ENCODE measurements at places on chromosomes 5 and 9.

DNA sequence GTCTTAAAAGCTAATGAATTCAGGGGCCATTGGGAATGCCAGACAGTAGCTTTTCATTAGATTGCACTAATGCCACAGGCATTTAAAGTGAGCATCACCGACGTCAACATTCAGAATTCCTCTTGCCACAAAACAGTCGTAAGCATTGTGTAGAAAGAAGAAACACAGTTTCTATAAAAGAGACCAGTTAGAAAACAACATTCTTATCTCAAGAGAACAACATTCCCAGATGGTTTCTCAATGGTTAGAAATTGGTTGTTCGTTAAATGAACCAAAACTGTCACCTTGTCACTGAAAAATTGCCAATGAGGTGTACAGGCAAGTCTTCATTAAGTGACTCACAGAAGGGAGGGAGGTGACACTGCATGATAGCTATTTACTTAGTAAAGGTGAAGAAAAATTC, 401.6 kb upstream of the PRR16 start:
- no peak for DNase-seq

DNA sequence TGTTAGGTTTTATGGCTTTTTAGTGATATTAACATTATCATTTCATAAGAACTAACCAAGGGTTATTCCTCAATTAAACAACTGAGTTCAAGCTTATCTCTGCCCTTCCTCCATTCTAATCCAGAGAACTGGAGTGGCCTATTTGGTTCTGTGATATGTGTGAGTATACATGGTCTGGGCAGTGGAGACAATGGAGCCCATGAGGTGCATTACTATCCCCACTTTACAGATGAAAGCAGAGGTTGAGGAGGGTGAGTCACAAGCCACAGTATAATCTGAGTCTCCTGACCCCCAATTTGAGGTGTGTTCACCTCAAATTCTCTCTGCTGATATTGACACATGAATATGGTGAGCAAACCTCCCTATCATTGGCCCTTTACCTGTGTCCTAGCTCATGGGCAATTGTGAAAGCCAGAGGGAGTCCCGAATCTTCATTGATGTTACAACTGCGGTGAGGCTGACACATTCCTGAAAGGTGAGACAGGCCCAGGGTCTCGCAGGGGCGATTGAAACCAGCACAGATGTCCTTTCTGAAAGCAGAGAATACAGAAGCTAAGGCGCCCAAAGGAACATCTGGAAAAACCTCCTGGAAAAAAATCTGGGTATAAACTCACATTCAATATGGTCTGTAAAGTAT, 217.2 kb downstream of the TARS1 start:
- DNase-seq, result no peak

GRCh38 chr5:145718956-145719355, 116.2 kb downstream of the PRELID2 start:
- DNase-seq, result no peak

DNA sequence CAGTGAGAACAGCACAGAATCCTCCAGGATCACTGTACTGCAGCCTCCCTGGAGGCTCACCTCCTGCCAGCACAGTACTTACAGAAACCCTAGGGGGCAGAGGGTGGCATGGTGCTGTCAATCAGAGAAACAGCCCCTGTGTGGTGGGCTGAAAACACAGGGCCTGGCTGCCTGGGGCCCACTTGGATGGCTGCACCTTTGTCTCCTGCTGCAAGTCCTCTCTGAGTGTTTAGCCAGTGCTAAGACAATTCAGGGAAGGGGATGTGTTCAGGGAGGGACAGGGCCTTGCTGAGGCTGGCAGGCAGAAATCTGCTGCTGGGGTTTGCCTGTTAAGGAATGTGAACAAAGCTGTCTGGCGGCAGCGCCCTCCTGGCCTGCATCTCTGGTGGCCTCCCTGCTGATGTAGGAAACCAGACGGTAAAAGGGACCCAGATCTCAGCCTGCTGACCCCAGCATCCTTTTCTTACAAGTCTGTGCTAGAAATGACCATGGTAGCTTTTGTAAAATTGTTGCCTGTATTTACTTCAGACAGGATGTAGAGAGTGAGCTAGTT, 39.5 kb downstream of the PRRC2B start:
- no peak for DNase-seq

- DNase-seq, result peak; percentile 3
These were observed 75.1 kb downstream of the CTSL start for GRCh38 chr9:87801013-87801412.

DNA sequence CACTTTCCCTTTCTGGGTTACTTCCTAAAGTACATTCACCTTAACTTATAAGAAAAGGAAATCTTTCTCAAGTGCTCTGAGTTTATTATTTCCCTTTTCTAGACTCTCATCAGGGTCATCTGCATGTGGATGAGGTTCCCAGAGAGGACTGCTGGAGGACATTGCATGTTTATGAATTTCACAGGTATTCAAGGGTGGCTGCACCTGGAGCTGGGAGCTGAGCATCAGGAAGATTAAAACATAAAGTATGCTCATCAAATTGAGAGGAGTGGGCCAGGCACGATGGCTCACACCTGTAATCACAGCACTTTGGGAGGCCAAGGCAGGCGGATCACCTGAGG, 34.7 kb upstream of the PLIN2 start:
- no peak for DNase-seq

GRCh38 chr5:61600945-61601511, 269.0 kb downstream of the ZSWIM6 start:
- DNase-seq, result no peak

GRCh38 chr5:94316916-94317838, 301.2 kb downstream of the KIAA0825 start:
- no peak for DNase-seq

DNA sequence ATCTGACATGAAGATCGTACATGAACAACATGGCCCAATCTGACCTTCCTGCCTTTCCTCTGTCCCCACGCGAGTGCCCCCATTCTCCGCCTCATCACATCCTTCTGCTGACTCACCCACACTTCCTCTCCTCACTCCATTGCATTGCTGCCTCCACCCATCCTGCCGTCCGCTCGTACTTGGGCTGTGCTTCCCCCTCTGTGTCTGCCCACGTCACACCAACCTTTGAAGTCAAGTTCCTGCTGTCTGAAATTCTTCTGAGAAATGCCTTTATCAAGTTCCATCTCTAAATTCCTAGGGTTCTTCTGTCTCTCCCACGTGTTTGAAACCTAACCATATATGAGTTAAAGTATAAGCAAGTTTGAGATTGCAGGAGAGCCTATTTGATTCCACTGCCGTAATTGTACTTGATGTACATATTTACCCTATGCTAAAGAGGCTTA, 18.0 kb upstream of the STARD4 start:
- DNase-seq, result no peak

- DNase-seq, result no peak
These were observed 75.2 kb upstream of the CTSL start for GRCh38 chr9:87650611-87651295.

DNA sequence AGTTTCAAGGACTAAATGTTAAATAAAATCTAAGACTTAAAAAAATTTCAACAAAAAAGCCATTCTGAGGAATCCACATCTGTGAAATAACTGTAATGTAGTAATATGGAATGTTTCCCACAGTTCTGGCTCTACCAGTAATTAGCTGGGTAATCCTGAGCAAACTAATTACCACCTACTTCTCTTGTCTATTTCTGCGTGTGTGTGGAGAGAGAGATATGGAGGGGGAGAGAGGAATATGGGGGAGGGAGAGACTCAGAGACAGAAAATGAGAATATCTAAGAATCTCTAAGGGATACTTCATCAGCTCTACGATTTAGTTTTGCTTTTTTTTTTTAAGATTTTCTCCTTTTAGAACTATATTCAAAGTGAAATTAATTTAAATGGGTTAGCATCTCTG, 28.0 kb downstream of the TBCA start:
- no peak for DNase-seq

GRCh38 chr5:178235588-178235974, 3.0 kb upstream of the PHYKPL start:
- DNase-seq, result no peak

GRCh38 chr5:141868541-141868940, 9.7 kb downstream of the PCDH1 start:
- DNase-seq, result no peak

DNA sequence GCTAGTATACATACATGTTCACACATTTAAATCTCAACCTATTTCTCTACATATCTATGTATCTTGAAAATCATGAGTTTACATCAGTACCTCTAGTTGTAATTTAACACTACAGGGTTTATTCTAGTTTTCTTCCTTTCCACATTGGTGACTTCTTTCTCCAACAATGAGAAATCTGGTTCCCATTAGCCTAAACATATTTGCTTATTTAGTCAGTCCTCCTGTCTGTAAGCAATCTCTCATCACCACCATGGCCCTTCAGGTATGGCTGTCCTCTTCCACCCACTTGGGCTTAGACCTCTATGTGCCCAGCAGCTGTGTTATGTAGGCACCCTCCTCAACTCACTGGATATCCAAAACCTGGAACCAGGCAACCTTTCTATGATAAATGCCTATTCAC, 8.0 kb upstream of the SPATA31D1 start:
- no peak for DNase-seq

GRCh38 chr9:94847486-94847885, 121.0 kb downstream of the AOPEP start:
- DNase-seq, result no peak

DNA sequence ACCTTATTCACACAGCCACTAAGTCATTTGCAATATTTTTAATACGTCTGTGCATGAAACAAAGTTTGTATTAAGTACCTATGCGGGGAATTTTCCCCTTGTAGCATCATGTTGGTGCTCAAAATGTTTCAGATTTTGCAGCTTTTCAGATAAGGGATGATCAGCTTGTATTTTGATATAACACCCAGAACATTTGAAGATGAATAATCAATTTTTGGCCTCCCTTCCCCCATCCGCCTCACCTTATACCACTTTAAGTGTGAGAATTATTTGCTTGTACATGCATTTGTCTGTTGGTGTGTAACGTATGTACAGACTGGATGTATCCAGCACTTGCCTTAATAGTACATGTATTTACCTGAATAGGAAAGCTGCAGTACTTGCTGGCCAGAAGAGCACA, 1.7 kb downstream of the JAK2 start:
- DNase-seq, result no peak

DNA sequence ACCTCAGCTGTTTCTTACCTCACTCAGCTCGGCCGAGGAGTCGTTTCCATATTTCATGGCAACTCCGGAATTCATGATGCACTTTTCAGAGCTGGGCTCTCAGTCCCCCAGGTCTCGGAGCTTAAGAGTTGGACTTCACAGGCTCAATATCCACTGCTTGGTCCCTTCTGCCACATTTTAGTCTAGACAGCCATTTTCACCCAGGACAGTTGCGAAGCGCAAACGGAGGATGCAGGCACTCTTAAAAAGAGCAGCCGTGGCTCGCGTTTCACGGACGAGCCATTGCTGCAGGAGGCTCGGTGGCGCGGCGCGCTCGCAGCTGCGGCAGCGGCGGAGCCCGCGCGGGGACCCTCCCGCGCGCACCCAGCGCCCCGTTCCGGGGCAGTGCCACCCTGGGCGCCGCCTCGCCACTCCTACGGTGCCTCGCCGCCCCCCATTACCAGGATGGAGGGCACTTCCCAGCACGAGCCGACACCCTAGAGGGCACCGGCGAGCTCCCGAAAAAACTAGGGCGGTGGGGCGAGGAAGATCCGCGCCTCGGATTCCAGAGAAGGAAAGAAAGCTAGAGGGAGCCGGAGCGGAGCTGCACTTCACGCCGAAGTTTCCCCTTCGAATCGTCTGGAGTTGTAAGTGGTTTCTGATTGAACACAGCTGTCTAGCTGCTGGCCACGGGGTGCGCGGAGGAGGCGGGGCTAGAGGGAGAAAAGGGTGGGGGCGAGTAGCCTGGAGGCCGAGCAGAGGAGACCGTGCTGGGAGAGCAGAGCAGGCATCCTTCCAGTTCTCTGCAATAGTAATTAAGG, 140.3 kb downstream of the TSSK1B start:
- no peak for DNase-seq

DNA sequence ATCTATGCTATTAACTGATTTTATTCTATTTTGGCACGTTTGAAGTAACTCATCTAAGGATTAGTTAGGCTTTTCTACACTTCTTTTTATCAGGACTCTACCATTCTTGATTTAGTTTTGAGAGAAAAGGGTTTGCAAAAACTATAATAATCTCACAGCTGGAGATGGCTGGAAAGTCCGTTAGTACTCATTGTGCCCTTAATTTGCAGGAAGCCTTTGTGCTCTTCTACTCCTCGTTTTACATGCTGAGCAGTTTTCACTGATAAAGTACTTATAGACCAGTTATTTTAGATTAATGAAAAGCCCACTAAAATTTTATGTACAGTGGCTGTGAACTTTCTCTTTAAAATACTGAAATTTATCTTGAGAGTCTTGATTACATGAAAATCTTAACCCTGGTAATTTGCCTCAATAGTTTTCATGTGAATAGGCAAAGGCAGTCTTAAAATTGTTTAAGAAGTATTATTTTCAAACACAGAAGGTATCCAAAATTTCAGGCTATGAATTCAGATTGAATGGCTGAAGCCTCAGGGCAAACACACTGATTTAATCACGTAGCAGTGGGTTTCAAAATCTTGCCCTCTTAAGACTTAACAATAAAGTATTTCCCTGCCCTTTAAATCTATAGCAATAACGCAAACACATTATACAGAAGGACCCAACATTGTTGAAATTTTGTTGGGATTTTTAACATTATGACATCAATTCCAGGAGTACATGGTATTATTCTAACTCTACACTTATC, 18.6 kb downstream of the MLLT3 start:
- DNase-seq, result no peak

DNA sequence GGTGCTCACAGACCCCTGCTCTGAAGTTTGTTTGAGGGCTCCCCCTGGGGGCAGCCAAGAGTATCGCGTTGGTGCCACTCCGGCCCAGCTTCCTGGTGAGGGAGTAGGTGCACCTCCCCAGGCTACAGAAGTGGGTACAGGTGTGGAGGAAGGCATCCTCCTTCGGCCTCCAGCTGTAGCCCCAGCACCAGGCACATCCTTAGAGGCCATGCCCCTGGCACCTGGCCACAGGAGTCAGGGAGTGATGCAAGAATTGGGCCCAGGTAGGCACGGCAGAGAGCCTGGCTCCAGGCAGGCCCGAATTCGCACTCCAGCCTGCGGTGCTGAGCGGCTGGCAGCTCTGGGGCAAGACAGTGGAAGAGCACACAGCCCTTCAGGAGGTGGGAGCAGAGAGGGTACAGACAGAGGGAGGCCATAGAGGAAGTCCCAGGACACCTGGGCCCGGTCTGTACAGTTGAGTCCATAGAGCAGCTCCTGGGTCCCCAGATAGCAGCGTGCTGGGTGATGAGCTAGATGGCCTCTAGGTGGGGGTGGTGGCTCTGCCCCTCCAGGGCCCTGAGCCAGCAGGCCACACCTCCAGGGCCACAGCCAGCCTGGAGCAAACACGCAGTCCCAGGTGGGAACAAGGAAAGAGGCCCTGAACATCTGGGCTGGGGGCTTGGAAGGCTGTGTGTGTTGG, 2.4 kb downstream of the SAPCD2 start:
- peak; percentile 72 for DNase-seq

Measured in NCI-H1930 (cell line).